ENCODE measurements at places on chromosomes 7 and 10.
A peak's percentile ranks its signal among the peaks of the same experiment; 100 is the strongest.

- peak; percentile 29 for DNase-seq
Observed at GRCh38 chr7:133742709-133743538, 384.2 kb upstream of the LRGUK start.

- DNase-seq, result no peak
Observed at GRCh38 chr7:1387261-1387660, 72.0 kb downstream of the MICALL2 start.

DNA sequence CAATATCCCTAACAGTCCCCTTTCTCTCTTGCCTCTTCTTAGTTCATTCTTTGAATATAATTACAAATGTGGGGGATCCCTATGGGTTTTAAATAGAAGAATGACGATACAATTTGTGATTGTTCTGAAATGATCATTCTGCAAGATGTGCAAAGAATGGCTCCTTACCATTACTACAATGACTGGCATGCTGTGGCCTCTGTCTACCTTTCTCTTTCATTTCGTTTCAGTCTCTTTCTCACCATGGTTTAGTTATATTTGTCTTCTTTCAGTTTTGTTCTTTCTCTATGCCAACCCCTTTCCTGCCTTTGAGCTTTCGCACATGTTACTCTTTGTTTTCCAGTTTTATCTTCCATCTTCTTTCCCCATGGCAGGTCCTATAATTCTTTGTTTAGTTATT, 176.5 kb downstream of the SUGCT start:
- no peak for DNase-seq

GRCh38 chr10:131891196-131891928, 9.4 kb upstream of the PPP2R2D start:
- no peak for DNase-seq

DNA sequence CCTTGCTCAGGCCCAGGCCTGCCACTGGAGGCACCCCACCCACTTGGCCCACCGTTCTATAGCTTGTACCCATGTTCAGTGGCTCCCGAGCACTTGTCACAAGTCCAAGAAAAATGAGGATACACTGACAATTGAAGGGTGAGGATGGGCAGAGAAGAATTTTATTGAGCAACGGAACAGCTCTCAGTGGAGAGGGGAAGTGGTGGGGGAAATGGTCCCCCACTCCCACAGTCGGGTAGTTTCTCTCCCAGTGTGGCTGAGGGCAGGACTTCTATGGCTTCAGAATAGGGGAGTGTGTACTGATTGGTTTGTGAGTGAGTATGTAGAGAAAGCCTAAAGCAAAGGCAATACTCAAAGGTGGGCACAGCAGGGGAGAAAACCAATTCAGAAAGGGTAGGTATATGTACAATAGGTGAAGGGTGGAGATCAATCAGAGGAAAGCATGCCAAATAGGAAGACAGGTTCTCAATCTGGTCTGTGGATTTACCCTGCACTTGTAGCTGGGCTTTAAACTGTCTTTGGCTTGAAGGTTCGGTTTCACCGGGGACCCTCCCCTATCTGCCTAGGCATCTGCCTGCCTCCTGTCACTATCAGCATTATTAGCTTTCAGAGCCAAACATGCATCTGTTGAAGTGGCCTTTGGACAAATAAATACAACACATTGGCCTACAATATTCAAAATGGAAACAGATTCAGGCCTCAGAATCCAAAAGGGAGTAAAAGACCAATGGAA, 8.9 kb upstream of the TSPAN13 start:
- no peak for DNase-seq

GRCh38 chr7:121352323-121352722, 23.5 kb downstream of the WNT16 start:
- no peak for DNase-seq

DNA sequence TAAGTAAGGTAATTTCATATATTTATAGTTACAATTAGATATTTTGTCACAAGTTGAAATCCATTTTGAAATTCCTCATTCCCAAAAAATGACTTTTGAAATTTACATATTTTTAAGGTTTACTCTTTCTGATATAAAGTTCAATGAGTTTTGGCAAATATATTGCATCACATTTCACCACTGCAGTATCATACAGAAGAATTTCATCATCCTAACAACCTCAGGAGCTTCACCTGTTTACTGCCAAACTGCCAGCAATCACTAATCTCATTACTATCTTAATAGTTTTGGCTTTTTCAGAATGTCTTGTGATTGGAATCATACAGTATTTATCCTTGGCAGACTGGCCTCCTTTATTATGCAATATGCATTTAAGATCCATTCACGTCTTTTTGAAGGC, 1578.9 kb downstream of the REEP3 start:
- DNase-seq, result no peak

DNA sequence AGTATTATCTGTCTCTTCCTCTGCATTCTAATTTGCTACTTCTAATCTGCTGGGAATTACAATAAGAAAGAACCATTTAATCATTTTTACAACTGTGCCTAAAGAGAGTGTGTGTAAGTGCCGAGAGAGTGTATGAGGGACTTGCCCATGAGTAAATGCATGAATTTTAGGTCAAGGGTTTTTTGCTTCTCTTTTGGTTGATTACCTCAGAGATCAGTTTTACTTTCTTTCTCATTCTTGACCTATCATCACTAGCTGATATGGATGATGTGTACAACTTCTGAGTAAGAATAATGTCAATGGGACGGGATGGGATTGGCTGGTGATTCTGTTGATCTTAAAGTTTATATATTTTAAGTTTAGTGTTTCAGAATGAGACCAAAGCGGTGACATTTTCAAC, 47.8 kb downstream of the IKZF1 start:
- DNase-seq, result no peak

- no peak for DNase-seq
Observed at GRCh38 chr7:128735436-128735835, 3.7 kb upstream of the CALU start.

DNA sequence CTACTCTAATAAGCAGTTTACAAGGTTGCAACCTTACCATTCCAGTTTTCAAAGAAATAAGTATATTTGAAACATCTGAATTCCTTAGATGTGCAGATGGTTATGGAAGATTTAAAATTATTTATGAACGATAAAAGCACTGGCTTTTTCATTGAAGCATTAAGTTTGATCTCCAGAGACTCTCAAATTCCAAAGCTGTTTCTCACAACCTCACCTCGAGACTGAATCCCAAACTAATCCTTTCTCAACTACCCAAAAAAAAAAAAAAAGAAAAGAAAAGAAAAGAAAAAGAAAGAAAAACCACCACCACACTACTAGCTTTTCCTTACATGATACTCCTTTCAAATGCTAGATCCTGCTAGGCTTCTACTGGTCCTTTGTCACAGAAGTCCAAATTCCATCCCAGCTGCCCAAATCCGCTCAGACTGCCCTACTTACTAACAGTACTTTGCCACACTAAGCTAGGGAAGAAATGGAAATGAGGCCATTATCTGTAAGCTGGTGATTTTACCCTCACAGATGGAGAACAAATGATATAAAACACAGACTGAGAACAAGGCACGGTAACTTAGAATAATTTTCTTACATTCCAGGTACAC, 100.6 kb upstream of the CDK1 start:
- no peak for DNase-seq

- DNase-seq, result no peak
Observed at GRCh38 chr7:17713584-17713983, 226.7 kb downstream of the SNX13 start.

DNA sequence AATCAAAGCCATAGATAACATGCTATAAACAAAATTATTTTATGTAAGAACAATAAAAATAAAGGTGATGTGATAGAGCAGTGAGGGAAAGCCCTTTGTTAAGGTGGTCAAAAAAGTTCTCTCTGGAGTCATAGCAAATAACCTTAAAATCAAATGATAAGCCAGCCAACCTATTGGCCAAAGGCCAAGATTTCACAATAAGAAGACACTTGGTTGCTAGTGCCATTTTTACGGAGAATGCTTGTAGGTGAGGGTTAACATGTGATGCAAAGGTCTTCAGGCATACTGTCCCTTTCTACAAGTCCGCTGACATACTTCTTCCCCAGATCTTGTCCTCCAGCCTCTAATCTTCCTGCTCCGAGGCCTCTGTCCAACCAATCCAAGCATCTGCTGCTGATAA, 98.2 kb upstream of the ARID5B start:
- DNase-seq, result no peak

- no peak for DNase-seq
Observed at GRCh38 chr7:154409703-154410311, 357.6 kb downstream of the DPP6 start.

- DNase-seq, result no peak
Observed at GRCh38 chr7:15086862-15087261, 184.3 kb upstream of the DGKB start.

DNA sequence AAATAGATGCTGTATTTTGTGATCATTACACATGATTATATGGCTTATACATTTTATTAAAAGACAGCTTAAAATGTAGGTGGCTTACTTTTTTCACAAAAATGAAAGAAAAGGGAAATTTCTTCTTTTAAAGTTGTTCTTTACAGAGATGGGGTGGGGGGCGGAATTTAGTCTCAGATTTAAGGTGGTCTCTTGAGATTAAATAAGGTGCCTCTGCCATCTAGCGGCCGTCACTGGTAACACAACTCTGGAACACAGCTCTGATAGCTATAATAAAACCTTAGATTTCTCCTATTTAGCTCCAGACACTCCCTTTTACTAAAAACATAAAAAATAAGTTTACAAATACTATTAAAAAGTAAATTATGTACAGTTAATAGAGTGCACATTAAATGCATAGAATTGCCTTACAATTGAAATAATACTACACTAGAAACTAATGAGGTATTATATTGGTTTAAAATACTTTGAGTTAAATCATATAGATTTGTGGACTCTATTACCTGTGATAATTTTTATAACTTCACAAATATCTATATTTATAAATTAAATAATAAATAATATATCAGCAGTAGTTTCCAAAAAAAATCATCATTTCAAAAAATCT, 210.9 kb downstream of the DGKB start:
- peak; percentile 10 for DNase-seq

DNA sequence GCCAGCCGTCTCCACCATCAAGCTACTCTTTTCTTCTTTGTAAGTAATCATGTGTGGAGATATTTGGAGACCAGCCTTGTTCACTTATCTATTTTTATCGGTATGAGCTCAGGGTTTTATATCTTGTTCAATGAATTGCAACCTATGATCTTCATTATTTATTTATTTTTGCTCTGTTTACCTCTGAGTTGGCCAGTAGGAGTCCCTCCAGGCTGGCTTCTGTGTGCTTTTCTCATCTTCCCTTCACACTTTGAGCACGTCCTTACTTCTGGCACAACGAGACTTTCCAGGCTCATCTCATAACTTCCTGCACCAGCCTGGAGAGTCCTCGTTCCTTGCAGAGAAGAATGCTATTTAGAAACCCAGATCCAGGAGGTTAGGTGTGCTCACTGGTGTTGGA, 375.8 kb upstream of the PODXL start:
- DNase-seq, result no peak

DNA sequence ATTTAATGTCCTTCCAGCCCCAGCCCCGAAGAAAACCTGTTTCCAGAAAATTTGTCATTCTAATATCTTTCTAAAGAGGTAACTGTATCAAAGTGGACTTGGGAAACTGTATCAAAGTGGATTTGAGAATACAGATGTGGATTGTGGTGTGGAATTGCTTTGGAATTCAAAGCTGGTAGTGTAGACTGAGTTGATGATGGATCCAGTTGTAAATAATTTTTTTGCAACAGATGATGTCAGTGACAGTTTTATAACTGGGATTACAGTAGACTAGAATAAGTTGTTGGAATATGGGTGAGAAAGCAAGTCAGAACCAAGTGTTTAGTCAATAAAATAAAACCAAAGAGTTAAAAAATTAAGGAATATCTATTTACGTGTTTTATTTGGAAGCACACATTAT, 202.1 kb downstream of the LRMDA start:
- DNase-seq, result no peak

DNA sequence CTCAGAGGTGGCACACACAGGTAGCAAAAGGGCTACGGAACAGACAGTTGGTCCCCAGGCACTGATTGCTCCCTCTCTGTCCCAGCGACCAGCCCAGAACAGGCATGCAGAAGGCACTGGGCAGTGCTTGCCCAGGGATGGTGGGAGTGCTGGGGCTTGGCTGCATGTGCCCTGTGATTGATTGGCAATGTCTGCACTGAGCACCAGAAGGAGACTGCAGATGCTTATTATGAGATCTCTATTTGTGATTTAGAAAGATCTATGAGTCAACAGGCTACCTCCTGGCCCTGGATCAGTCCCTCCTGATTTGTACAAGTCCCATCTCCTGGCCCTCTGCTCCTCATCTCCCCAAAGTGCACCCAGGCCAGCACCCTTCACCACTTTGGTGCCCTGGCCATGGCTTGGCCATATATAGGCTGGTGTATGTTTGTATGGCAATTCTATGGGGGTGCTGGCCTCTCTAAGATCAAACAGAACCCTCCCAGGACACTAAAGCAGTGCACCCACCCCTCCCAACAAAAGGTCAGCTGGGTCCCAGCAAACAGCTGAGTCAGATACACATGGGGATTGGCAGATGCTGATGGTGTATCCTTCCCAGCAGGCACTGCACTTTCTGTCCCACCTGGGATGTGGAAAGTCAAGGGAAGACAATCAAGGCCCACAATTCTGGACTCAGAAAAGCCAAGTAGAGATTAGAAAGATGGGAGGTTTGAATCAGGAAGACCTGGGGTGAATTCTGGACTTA, 30.9 kb downstream of the CAMK2B start:
- DNase-seq, result no peak

GRCh38 chr10:126397640-126398382, 9.5 kb upstream of the ADAM12 start:
- DNase-seq, result peak; percentile 86
